Putamen (tissue), 1 donor: ENCODE measurements at places on chromosomes 2 and 18.

DNA sequence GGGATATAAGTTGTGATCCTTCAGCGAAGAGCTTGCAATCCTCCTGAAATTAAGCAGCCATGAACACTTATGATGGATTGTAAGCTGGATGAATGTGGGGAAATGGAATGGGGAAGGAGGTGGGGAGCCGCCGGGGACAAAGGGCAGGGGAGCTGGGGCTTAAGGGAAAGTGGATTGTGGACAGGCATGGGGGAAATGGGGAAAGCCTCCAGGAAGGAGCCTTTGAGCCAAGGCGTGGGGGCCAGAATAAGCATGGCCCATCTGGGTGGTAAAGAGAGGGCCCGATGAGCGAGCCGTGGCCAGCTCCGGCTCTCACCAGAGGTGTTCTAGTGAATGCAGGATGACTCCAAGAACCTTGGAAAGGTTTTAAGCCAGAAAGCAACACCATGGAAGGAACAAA is 124.0 kb downstream of the SMAD7 start:
- DNase-seq = no peak

DNA sequence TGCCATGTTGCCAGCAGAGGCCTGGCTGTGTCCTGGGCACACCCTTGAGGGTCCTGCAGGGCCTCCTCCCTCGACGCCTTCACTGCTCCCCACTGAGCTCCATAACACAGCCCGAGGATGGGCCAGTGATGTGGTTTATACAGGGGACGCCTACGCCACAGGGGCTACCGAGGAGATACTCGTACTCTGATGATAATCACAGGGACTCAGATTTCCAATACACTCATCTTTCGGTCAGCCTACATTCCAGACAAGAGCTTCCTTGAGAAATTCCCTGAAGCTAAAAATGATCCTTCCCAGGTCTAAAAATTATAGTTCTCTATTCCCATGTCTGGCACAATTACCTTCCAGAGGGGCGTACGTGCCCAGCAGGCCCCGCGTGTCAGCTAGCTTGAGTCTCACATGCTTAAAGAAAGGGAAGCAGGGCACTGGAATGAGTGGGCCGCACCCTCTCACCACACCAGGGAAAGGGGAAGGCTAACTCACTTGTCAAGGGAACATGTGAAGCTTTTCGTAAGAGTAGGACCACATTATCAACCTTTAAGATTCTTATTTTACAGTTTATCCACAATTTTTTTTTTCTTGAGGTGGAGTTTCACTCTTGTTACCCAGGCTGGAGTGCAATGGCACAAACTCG is 159.5 kb upstream of the NDUFV2 start:
- no peak for DNase-seq

- no peak for DNase-seq
These were observed 726.0 kb upstream of the RAB6C start for GRCh38 chr2:129253461-129253812.

GRCh38 chr2:63981702-63982103 is 37.5 kb downstream of the VPS54 start:
- DNase-seq = no peak

DNA sequence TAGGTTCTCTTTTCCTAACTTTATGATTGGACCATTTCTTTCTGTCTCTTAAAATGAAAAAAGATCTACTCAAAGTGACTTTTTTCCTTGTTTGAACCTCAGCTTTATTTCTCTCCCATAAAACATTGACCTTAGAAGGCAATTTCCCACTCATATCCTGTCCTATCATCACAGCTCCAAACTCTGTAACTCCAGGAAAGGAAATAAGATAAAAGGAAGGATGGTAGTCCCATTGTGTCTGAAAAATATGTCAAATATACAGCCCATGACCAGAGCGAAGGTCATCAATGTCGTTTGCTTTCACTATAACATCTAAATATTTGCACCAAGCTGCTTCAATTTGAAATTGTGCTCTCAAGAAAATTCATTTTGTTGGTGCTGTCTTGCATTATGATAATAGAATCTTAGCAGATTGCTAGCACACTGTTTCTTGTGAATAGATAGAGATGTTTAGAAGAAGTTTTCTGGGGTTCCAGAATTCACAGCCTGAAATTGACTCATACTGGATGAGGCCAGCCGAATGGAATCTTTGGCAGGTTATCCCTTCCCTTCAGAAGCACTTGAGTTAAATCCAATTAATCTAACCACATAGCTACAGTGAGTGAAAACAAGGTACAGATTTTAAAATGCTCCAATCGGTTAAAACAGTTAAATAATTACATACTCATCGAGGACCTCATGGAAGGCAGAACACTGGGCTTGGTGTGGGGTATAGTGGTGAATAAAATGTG is 95.1 kb downstream of the CRIM1 start:
- DNase-seq = no peak

- DNase-seq = no peak
These were observed 3.8 kb downstream of the VSNL1 start for GRCh38 chr2:17544256-17544655.

DNA sequence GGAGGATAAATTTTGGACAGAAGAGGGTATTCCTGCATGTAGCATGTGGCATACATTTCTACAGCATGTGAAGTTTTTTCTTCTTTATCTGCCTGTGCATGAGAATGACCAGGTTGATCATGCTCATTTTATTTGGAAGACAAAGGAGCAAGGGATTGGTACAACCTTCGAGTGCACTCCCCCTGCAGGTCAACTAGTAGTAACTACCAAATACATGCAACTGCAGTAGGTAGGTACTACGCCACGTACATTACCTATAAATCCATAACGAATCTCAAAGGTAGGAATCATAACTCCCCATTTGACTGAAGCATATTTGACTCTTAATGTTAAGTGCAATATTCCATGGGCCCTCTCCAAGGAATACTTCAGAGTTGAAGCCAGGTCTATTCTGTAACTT is 763.9 kb downstream of the TSN start:
- no peak for DNase-seq

GRCh38 chr2:241499146-241499965 is 9.0 kb downstream of the STK25 start:
- DNase-seq = no peak

DNA sequence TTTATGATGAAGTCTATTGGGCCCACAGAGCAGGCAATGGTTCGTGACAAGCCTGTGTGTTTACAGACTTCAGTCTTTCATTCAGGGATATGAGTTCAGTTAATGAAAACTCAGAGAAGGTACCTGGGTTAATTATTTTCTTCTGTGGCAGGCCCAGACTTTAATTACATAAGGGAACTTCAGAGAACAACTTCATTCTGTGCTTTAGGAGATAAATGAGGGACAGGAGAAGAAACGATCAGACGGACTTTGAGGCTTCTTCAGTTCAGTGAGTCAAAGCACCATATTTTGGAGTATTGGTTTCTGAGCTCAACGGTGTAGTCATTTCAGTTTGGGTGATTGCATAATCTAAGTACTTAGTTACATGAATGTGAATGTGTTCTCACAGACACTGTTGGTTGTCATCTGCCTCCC is 203.0 kb upstream of the KCNJ3 start:
- no peak for DNase-seq

- no peak for DNase-seq
These were observed 30.6 kb downstream of the CHCHD5 start for GRCh38 chr2:112615051-112615450.

- DNase-seq = no peak
These were observed 165.1 kb upstream of the NABP1 start for GRCh38 chr2:191512874-191513273.

DNA sequence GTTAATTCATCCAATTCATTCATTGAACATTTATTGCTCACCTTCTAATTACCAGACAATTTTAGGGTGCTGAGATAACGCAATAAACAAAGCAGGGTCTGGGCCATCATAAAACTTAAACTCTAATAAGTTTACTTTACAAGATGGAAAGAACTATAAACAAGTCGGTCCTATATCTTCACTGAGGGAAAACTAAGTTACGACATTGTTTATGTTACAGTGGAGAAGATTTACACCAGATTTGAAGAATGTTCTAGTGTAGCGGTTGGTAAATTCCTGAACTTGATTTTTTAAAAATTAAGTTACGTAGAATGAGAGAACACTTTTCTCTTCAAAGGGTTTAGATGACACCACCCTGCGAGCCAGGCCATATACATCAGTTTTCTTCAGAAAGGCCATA is 20.7 kb upstream of the FRZB start:
- no peak for DNase-seq

GRCh38 chr18:43392168-43392567 is 114.9 kb upstream of the SYT4 start:
- DNase-seq = no peak

DNA sequence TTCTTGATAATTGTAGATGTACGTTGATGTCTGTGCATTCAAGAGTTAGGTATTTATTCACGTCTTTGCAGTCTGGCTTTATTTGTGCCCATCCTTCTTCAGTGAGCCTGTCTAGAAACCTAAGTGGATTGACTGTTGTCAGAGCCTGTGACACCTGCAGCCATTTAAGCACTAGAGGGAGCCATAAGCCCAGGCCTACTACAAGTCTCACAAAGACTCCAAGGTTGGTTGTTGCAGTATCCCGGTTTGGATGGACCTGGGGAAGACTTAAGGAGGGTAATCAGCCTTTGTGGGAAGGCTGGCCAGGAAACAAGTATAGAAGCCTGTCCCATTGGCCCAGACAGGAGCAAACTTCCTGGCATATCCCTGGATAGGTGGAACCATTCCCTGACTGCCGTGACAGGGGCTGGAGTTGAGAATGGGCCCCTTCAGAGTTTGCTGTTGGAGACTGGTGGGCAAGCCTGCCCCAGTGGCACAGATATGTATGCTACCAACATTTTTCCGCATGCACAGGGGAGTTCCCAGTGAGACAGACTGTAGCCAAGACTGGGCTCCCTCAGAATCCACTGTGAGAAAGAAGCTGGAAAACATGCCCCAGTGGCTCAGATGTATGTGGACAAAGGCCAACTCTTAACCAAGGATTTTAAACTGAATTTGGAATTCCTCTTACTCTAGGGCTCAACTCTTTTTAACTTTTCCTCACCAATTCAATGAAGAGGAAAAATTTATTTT is 9.3 kb upstream of the LRRC30 start:
- peak; percentile 12 for DNase-seq

- DNase-seq = peak; percentile 23
These were observed 63.7 kb upstream of the POU3F3 start for GRCh38 chr2:104790100-104790811.

GRCh38 chr2:101762451-101763171 is 65.1 kb downstream of the MAP4K4 start:
- no peak for DNase-seq
